ENCODE measurements at places on chromosomes 11 and 22.

DNA sequence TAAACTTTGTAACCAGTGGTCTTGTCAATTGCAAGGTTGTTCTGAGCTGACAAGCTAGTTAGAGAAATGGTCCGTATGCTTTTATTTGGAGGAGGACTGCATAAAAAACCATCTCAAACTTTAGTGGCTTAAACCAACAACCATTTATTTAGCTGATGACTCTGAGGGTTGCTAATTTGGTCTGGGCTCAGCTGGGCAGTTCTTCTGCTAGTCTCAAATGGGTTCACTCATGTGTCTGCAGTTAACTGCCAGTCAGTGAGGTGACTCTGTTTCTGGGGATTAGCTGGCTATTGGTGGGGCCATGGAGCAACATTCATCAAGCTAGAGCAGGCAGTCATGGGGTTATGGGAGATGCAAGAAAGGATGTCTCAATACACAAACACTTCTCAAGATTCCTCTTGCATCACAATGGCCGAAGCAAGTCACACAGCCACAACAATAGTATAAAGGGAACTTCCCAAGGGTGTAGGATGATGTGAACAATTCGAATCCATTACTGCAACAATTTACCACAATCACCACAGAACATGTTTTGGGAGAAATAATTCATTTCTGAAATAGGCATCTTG lies 521.9 kb downstream of the INSC start:
- no peak for DNase-seq

GRCh38 chr22:46628756-46629155 lies 8.6 kb downstream of the GRAMD4 start:
- no peak for DNase-seq

DNA sequence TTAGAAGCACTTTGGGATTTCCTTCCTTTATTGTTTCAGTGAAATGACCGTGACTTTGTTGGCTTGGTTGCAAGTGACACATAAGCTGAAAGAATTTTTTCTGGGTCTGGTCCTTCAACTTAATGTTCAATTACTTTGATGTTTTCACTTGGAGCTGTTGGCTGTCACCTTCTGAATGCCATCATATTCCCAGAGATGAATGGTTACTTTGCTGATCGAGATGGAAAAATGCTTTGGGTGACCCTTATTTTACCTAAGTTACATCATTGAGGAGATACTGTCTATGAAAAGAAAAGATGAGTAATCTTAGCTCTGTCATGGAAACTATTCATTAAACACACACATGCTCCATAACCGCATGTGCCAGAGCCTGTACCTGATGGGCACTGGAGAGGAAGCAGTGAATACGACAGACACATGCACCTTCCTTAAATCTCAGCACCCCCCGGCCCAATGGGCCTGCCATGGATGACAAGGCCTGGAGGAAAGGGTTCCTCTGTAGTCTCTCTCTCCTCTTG lies 76.9 kb downstream of the TENM4 start:
- DNase-seq, result no peak

DNA sequence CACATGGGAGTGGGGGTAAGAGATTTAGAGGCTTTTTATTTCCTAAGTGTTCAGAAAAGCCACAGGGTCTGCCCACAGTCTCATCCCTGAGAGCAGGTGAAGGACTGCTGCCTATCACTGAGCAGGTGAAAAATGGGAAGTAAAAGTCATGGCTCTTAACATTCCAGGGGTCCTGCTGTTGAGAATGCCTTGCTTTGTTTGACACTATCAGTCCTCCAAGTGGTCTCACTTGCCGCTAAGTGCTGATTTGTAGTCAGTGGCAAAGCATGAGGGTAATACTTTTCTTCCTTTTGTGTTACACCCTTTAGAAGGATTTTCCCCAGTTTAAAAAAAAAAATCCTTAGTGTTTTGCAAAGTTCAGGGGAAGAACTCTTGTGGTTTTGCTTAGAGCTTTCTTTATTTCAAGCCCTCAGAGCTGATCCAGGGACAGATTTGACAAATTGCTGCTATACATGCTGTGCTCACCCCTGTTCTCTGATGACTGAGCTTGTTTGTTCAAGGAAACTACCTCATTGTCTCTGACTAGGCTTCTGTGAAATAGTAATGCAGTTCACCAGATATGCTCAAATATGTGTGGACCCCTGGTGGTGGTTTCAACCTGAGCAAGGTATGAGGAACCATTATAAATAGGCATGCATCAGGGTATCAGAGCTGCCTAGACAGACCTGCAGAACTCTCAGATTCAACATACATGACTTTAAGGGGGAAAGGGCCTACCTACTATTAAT lies 141.0 kb downstream of the ARHGAP42 start:
- no peak for DNase-seq

DNA sequence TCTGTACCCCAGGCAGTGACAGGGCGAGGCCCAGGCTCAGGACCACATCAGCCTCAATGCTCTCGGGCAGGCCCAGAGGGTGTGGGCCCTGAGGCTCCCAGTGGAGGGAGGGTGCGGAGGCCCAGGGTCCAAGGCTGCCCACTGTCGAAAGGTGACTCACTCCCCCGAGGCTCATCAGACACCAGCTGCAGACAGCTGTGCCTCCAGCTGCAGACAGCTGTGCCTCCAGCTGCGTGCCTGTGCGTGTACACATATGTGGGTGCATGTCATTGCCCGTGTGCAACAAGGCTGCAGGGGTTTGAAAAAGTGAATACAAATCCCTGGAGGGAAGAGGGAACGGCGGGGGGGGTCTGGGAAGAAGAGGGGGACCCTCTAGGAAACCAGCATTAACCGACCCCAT lies 134.3 kb downstream of the BRD1 start:
- DNase-seq, result no peak

DNA sequence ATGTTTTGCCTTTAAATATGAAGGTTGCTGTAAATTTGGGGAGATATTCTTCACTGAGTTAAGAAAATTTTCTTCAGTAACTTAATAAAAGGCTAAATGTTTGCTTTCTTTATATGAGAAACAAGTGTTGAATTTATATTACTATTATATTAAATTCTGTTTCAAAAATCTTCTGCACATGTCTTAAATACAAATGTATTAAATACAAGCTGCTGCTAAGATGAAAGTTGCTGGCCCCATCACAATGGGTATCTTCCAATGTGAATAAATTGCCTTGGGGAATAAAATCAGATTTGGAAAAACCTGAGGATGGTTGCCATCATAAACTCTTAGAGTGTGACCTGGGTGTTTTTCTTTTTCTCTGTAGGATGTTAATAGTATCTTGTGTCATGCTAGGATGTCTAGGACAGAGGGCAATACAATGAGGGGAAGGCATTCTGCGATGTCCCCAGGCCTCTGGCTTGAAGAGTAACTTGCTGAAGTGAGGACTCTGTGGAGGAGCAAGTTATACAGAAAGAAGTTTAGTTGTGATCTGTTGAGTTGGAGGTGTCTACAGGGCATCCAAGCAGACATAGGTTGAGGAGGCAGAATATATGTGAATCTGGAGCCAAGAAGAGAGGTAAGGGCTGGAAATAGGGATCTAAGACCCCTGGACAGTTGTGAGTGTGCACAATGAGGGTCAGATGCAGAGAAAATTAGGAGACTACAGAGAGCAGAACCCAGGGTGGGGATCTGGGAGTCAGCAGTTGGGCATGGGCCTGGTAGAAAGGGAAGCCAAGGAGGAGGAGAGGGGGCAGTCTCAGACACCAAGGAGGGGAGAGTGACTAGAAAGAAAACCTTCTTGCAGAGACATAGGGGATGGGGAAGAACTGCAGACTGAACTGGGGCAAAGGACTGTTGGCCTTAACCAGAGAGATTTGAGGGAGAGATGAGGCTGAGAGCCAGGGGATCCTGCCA lies 4.8 kb downstream of the IGLL5 start:
- no peak for DNase-seq

DNA sequence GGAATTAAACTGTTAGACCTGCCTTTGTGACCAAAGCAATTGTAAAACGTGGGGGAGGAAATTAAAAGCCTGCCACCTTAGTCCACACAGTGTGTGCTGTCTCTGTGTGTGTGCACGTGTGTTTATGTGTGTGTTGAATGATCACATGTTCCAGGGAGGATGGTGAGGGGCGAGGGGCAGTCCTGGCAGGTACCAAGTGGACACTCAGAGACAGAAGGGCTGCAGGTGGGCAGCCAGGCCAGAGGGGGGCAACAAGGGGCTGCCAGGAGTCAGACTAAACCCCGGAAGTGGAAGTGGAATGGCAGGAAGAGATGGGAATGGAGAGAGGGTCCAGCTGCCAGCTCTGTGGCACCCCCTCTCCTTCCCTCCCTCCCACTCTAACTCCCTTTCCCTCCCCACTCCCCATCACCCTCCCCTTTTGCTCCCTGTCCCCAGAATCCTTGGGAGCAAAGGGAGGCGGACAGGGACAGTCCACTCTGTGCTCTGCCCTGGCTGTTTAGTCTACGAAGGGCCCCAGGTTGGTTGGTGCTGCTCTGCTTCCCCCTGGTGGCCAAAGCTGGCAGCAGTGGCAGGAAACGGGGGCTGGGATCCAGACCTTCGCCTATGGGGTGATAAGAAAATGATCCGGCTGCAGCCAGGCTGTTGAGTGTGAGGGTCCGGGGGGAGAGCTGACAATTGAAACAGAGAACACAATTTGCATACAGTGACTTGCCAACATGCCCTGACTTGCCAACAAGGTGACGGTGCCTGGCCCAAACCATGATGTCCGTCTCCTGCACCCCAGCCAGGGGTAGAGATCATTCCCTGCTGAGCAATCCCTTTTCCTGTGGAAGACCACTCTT lies 24.4 kb downstream of the P2RY2 start:
- DNase-seq, result peak; percentile 82

DNA sequence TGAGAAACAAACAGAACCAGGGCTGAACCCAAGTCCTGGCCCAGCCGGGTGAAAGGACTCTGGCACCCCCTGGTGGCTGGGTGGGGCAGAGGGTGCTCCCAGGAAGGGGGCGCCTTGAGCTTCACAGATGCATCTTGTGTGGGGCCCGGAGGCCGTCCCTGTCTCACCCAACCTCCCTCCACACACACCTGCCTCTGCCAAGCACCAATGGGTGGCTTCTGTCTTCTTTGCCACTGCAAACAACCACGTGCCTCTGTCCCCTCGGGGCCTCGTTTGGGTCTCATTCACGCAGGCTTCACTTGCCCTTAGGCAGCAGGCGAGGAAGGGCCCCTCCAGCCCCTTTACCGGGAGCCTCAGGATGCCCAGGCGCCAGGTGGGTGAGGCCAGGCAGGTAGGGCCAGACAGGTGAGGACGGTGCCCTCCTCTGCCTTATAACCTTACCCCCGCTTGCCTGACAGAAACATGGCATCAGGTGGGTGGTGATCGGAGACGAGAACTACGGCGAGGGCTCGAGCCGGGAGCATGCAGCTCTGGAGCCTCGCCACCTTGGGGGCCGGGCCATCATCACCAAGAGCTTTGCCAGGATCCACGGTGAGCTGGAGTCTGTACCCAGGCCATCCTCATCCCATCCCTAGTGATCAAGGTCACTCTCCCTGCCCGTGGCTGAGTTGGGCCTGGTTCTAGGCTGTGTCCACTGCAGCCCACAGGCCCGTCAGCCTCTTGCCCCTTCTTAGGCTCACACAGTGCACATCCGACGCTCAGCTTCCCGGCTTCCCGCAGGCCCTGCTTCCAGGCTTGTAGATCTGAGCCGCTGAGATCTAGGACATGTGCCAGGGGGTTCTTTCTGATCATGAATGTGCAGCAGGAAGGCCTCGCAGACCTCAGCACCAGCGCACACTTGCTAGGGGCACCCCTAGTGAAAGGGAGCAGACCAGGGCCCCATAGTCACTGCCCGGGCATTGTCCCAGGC lies 17.2 kb downstream of the POLR3H start:
- peak; percentile 42 for DNase-seq

DNA sequence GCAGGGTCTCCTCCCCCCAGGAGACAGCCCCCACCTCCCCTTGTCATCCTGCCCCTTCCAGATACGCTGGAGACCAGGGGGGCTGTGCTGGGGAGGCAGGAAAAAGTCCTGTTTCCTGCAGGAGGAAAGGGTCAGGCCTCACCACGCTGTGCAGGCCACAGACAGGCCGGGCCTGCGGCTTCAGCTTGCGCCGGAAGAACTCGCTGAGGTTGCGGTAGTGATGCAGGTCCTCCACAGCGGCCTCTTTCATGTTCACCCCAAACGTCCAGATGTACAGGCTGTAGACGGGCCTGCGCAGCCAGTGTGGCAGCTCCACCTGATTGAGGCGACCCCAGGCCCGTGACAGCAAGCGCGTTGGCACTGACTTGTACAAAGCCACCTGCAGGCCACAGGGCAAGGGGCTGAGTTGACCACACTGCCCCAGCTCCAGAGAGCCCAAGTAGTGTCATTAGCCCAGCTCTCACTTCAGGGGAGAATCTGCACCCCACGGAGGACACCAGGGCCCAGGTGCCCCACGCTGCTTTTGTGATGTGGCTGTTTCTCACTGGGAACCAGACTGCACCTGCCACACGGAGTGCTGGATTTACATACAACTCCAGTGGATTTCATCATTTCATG lies 40.4 kb downstream of the PISD start:
- no peak for DNase-seq

- DNase-seq, result no peak
Observed at GRCh38 chr22:42880815-42881214, 23.7 kb upstream of the ARFGAP3 start.

DNA sequence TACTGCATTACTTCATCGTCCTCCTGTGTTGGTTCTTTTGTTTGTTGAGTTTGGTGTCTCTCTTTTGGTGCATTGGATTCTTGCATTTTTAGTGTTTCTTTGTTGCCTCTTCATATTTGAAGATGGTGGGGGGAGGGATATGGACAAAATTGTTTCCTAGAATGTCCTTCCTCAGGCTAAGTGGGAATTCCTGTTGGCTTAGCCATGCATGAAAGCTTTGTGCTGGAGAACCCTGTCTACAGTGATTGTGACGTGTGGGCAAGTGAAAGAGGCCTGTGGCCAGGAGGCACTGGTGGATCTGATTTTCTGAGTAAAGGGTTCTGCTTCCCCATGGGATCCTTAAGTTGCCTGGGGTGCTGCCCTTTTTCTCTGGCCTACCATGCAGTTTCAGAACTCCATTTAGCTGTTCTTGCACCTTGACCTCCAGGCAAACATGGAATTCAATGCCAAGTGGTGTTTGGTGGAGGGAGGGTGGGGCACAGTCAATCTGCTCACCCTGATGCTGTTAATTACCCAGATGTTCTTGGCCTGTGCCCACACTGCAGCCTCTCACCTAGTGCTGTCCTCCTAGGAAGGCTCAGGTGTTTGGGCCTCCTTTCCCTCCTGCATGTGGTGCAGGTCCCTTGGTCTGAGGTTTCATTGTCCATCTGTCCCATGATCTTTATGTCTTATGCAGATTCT lies 46.3 kb upstream of the SLC22A12 start:
- peak; percentile 57 for DNase-seq

DNA sequence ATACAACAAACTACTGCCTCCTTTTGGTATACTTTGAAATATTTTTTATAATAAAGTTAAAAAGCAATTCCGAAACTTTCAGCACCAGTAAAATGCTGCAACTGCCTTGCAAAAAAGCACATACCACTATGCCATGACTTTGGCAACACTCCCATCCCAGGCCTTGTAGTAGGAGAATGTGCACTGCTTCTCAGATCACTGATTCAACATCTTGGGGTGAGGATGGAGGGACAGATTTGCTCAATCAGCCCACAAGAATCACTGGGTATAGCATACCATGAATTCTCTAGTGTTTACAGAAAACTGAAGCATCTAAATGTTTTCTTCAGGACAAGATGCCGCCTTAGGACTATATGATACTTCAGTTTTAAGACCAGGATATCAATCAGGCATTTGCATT lies 14.9 kb downstream of the EIF4ENIF1 start:
- DNase-seq, result peak; percentile 85

GRCh38 chr11:100629671-100630070 lies 57.4 kb upstream of the ARHGAP42 start:
- DNase-seq, result no peak

- DNase-seq, result peak; percentile 90
Observed at GRCh38 chr22:35705141-35705540, 12.5 kb upstream of the APOL5 start.

- peak; percentile 59 for DNase-seq
Observed at GRCh38 chr11:5476186-5476819, 12.2 kb upstream of the OR52D1 start.

Measured in EH (cell line).